ENCODE measurements at places on chromosomes 16 and 17.

DNA sequence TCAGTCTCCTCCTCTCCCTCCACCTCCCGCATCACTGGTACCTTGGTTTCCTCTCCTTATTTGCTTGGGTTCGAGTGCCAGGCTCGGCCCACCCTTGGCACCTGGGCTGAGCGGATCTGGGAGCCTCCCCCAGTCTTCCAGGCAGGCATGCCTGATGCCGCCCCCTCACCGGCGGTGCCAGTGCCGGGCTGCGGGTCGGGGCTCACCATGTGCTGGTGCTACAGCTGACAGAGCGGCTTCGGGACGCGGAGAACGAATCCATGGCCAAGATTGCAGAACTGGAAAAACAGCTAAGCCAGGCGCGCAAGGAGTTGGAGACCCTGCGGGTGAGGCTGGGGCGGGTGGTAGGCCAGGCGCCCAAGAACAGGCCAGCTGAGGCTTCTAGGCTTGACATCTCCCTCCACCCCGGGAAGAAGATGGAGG lies 19.2 kb downstream of the FMNL1 start:
- DNase-seq, result no peak

- no peak for DNase-seq
These were observed 70.8 kb downstream of the SNX11 start for GRCh38 chr17:48178317-48178716.

DNA sequence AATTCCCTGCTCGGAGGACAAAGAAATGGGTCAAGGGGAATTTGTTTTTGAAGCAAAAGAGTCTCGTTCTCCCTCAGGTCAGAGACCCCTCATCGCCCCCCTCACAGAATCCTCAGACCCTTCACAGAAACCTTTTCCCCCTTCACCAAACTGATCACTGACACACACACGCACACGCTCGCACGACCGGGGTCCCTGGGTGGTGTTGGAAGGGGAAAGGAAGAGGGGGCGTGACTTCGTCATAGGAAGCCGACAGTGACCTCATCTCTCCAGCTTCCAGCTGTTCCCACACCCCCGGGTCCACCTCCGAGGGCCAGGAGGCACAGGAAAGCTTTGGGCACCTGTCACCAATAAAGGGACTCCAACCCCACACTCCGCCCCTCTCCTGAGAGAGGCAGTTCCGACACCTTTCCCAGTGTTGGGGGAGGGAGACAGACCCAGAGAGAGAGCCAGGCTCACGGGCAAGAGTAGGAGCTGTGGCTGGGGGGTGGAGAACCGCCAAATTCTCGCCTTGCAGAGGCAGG lies 1.2 kb downstream of the ASGR1 start:
- DNase-seq, result no peak

- no peak for DNase-seq
These were observed 2.2 kb upstream of the ATF7IP2 start for GRCh38 chr16:10383626-10384025.

- no peak for DNase-seq
These were observed 2.2 kb downstream of the MYO19 start for GRCh38 chr17:36532435-36532975.

- no peak for DNase-seq
These were observed 35.6 kb upstream of the IRF8 start for GRCh38 chr16:85863384-85863774.

DNA sequence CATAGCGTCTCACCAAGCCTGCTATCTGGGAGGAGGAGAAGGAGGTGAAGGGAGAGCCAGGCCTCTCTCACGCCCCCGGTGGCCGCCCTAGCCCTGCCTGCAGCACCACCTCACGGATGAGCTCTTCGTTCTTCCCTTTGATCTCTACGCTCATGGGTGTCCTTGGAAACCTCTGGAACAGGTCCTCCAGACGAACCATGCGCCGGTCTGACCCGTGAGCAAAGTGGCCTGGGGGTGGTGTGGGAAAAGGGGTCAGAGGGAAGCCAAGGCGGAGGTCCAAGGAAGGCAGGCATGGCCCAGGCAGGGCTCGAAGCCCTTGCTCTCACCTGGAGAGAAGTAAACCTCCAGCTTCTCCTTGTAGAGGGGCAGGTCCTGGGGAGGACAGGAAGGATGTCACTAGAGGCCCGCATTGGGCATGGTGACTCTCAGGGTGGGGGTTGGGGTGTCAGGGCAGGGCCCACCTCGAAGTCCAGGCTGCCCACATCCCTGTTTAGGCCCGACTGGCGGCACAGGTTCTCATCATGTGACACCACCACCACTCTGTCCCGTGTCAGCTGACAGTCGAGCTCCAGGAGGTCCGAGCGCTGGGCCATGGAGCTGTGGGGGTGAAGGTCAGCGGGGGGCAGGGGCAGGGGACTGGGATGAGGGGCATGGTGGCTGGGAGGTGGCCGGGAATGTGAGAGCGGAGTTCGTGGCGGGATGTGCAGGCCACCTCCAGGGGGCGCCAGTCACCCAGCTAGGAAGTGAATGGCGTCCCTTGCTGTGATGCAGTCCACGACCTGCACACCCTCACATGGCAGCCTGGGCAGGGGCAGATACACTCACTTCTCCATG lies 923 bp downstream of the GDPD3 start:
- DNase-seq, result no peak

- DNase-seq, result no peak
These were observed 53.1 kb downstream of the CYB5B start for GRCh38 chr16:69477546-69477945.

GRCh38 chr17:50102164-50102991 lies 7.2 kb downstream of the PDK2 start:
- no peak for DNase-seq

DNA sequence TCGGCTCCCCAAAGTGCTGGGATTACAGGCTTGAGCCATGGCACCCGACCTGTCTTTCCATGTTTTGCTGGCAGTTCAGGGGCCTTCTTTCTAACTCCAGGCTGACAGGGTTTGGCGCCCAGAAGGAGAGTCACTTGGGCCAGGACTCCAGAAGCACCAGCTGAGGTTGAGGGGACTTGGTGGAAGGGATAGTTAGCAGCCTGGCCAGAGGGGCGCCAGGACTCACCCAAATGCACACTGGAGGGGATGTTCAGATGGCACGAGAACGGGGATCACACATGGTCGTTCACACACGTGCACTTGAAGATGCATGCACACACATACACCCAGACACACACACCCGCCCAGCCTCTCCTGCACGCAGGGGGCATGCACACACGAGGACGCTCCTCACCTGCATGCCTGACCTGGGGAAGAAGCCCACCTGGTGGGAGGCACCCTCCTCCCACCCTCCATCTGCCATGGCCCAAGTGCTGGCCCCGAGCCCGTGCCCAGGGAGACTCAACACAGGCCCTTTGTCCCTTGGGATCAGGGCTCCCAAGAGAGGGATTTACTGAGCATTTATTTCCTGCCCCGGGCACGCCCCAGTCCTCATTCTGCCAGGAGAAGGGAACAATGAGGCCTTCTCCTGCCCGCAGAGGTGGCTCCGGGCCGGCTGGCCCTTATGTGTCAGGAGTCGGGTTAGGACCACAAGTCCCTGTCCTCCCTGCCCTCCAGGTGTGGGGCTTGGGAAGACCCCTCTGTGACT lies 2.3 kb upstream of the PRSS21 start:
- DNase-seq, result no peak
